ENCODE measurements at places on chromosomes 2 and 18.

GRCh38 chr18:11714244-11714918 lies 25.3 kb downstream of the GNAL start:
- no peak for DNase-seq

DNA sequence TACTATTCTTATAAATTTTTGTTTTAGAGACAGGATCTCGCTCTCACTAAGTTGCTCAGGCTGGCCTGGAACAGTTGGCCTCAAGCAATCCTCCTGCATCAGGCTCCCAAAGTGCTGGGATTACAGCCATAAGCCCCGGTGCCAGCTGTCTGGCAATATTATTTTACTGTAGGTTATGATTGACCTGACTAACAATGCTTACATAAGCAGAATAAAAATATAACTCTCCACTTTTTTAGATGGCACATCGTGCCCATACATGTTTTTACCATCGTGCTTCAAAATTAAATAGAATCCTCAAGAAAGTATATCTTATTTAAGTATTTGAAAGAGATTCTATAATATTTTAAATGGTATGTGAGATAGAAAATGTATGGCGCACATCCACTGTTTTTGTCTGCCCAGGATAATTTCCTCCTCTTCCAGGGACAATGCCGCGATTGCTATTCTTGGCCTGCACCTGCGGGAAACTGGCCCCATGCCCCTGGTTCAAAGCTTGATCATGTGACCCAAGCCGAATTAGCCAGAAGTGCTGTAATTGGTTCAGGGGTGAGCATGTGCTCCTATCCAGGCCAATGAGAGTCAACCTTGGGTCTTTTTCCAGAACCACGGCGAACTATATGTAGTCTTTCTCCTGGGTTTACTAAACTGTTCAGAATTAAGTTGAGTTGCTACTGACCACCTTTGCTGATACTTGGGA lies 38.3 kb upstream of the GREB1L start:
- DNase-seq = no peak

DNA sequence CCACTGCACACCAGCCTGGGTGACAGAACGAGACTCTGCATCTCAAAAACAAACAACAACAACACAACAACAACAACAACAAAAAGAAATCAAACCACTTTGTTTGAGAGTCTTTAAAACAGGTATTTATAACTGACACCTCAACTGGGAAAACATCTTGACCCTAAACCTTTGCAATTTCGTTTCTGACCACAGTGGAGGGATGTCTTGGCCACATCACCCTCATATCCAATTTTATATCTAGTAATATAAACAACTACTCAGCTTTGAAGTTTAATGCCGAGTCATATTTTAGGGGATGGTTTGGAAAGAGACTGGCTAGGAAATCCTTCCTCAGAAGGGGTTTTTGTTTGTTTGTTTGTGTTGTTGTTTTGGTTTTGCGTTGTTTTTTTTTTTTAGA lies 37.8 kb upstream of the RMDN2 start:
- no peak for DNase-seq

GRCh38 chr2:234958311-234958710 lies 6.5 kb downstream of the SH3BP4 start:
- DNase-seq = no peak

DNA sequence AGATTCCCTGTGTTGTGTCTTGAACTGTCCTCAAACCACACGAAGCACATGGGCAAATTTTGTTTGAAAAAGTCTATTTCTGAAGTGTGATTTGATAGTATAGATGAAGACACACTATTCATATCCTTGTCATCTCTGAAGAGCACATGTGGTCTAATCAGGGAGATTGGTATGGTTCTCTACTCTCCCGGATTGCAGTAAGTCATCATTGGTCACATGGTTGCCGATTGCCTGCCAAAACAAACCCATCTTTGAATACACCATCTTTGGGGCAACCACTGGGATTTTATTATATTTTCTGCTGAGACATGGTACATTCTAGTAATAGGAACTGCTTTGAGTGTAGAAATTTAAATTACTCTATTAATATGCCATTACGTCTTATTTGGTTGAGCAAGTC lies 186.9 kb downstream of the MYO1B start:
- DNase-seq = no peak

DNA sequence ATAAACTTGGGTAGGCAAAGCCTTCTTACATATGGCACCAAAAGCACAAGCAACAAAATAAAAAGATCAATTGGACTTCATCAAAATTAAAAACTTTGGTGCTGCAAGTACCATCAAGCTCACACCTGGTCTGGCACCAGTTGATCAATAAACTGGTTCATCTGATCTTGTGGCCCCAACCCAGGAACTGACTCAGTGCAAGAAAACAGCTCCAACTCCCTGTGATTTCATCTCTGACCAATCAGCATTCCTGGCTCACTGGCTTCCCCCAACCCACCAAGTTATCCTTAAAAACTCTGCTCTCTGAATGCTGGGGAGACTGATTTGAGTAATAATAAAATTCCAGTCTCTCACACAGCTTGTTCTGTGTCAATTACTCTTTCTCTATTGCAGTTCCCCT lies 8.4 kb downstream of the EPG5 start:
- no peak for DNase-seq

DNA sequence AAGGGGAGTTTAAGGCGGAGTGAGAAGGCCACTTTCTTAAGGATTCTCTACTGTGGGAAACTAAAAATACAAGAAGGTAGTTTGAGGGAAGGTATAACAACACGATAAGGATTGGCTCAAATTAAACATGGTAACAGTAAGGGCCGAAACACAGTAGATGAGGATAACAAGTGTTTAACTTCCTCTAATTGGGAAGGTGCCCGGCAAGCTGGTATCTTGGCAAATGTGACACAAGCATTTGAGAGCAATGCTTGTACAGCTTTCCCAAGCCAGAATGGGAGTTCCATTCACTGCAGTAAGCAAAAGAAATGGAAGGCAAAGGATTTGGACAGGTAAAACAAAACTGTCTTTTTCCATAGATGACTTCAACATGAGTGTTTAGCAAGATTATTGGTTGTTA lies 19.8 kb downstream of the USP40 start:
- DNase-seq = no peak

GRCh38 chr18:78619854-78620253 lies 359.8 kb upstream of the SALL3 start:
- no peak for DNase-seq

- no peak for DNase-seq
Observed at GRCh38 chr2:96157649-96158553, 12.7 kb upstream of the DUSP2 start.

GRCh38 chr18:71665131-71665530 lies 879.0 kb downstream of the CBLN2 start:
- DNase-seq = no peak

DNA sequence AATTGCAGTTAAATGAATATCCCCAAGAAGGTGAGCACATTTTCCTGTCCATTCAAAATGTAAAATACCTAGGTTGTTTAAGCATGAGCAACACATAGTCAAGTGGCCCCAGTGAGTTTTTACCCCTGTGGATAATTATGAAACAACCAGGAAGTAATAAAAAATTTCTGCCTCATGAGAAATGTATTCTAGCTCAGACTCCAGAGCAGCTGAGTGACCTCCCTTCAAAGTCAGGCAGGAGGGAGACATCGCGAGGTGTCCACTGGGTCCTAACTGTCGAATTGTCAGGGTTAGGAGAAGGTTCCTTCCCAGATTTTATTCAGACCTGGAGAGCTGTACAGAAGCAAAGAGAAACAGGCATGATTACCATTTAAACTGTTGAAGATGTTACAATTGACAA lies 416.6 kb upstream of the SMIM21 start:
- DNase-seq = no peak

DNA sequence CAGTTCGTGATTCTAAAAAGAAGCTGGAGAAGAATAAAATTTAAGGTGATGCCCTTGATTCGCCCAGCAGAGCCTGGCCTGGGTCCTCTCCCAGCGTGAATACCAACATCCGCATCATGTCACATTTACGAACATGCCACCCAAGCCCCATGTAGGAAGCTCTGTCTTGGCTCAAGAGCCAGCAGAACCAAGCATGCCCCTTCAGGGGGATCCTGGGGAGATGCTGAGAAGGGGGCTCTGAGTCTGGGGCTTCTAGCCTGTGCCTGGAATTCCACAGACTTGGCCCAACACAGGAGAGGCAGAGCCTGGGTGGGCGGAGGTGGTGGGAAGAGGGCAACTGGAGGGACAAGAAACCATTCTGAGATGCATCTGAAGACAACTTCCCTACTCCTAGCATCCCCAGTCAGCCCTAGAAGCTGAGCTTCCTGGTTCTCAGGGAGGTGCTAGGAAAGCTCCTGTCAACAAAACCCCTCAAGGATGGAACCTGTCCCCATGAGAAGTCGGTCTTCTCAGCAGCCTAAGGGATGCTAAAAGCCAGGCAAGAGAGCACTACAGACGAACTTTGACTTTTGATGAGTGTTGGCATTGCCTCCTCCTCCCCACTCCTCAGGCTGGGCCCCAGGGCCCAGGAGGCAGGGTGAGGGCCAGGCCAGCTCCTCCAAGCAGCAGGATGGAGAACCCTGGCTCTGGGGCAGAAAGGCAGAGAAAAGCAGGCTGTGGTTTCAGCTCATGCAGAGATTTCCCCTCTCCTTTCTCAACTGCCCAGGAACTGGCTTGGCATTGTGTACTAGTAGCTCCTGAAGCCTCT lies 57.9 kb downstream of the POLR1A start:
- no peak for DNase-seq

DNA sequence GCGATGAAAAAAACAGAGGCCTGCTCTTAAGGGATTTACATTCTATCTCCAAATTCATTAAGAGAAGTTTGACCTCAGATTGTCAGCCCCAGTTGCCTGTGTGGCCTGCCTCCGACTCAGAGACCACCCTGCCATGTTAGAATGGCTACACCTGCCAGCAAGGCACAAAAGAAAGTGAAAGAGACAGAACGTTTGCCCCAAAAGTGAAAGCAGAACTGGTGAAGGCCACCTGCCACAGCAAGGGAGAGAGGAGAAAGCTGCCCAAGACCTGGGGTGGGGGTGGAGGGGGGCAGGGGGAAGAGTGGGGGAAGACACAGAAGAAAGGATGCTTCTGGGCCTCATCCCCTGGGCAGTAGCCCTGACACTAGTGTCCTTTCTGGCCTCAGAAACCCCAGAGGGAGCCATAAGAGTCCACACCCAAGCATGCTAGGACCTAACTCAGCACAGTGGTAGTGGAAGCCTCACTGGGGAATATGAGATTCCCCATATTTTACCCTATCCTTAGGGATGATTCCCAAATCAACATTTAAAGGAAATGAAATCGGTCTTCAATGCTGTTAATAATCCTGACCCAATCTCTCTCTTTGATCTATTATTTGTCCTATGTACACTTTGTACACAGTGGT lies 389.7 kb downstream of the TXNL1 start:
- no peak for DNase-seq

DNA sequence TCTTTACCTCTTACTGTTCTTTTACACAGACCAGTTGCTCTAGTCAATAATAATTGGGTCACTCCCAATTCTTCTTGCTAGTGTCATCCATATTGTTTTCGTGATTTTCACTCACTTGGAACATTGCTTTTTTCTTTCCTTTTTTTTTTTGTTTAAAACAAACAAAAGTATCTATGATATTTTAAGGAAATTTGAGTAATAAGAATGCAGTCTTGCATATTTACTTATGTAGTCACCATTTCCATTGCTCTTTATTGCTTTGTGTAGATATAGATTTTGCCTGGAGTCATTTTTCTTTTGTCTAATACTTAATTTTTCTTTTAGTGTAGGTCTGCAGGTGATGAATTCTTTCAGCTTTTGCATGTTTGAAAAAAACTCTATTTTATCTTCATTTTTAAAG lies 71.9 kb downstream of the WDR7 start:
- DNase-seq = no peak

DNA sequence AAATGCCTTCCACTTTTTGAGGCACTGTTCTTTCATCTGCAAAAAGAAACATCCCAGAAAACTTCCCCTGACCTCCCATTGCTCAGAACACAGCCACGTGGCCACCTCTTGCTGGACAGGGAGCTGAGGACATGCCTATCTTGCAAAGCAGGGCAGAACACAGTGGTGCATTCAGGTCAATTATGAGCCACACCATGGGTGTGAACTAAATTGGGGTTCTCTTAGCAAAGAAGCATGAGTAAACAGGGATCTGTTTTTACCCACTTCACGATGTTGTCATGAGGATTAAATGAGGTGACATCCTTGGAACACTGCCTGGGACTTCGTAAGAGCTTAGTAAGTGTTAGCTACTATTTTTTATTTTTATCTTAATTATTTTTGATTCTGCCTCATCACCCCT lies 25.1 kb downstream of the BMP10 start:
- DNase-seq = no peak

GRCh38 chr2:129777146-129777545 lies 202.3 kb upstream of the RAB6C start:
- DNase-seq = no peak

DNA sequence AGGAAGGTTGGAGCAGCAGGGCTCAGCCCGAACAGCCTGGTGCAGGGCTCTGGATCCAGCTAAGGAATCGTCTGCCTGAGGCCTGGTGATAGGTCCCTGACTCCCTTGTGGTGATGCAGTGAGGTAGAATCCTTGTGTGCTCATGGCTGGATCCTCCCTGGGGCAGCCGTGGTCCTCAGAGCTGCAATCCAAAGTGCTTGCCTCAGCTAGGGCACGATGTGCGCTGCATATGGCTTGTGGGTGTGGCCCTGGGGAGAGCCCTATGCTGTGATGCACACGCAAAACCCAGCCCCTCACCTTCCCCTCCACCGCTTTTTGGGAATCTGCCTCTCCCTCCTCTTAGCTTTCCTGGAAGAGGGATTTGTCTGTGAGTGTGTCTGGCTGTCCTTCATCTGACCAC lies 142.2 kb downstream of the DYSF start:
- DNase-seq = no peak

DNA sequence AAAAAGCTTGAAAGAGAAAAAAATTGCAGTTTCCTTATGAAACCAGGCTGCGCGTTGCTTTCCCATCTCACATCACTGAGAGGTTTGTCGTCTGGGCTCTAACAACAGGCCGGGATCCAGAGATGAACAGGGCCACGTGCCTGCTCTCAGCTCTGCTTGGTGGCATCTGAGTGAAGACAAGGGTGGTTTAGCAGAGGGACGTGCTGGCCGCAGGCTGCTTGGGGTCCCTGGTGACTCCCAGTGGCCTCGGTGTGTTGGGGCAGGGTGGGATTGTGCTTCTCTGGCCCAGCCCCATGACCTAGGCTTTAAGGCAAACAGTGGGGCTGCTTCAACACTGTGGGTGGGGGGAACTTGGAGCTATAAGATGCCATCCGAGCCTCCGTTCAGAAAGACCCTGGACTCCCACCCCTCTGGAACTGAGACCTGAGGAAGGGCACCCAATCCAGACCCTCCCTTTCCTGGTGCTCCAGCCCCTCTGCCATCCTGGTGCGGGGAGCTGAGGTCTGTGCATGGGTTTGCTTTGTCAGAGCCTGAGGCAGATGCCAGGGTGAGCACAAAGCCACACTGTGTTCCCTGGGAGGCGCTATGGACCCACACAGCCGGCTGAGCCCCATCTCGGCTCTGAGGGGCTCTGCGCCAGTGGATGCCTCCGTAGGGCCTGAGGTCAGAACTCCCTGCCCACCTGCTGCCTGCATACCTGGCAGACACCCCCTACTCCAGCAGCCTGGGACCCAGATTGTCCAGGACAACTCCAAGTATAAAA lies 18.4 kb upstream of the HPCAL1 start:
- DNase-seq = no peak

- no peak for DNase-seq
Observed at GRCh38 chr18:22282311-22283115, 113.1 kb downstream of the GATA6 start.
